ENCODE measurements at places on chromosomes 6 and 20.

GRCh38 chr6:93784794-93785693 is 365.7 kb upstream of the EPHA7 start:
- DNase-seq, result no peak

- no peak for DNase-seq
These were observed 108.9 kb upstream of the KCNG1 start for GRCh38 chr20:51131811-51132210.

DNA sequence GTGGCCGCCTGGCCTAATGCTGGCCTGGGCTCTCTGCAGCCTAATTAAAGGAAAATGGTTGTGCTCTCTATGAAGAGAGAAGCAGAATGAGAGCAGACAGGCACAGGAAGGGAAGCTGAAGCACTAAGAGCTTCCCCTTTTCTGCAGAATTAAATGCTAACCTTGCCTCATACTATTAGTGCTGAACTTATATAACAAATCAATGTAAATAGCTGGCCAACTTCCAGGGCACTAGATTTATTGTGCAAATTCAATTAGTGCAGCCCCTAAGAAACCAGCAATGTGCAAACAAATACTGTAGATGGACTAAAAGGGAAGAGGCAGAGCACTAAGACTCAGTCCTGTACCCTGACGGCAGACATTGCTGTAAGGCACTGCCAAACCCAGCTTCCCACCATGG is 36.1 kb upstream of the INSM1 start:
- no peak for DNase-seq

DNA sequence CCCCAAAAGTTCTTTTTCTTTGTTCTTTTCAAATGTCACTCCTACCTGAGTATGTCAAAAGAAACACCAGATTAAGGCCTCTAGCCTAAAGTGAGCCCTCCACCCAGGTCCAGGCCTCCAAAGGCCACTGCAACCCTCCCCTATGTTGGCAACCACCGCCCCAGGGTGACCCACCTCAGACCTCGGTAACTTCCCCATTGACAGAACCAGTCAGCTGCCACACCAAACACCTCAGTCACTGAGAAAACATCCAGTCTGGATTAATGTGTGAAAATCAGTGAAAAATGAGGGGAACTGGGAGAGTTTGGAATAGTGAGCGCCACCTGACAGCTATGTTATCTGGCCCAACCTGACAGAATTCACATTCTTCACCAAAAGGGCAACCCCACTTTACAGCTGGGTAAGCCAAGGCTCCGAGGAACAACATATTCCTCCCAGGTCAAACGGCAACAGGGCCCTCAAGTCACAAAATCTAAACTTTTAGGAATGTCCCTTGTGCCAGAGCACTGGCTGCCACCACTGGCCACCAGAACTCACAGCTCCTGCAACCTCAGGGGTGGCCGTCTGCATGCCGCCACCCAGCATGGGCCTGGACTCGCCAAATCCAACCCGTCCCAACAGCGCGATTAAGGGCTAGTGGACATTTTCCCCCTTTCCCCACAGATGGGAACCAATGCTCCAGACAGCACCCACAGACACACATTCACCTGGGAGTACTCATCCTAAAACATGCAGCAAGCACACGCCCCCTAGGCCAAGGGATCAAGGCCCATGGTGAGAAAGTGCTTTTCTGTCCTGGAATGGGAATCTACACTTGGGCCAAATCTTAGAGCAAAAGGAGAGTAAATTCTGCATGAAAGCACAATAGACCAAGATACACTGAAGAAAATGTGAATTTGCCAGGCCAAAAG is 4.8 kb downstream of the TAF4 start:
- no peak for DNase-seq

- no peak for DNase-seq
These were observed 76.0 kb downstream of the SRC start for GRCh38 chr20:37421988-37422387.

DNA sequence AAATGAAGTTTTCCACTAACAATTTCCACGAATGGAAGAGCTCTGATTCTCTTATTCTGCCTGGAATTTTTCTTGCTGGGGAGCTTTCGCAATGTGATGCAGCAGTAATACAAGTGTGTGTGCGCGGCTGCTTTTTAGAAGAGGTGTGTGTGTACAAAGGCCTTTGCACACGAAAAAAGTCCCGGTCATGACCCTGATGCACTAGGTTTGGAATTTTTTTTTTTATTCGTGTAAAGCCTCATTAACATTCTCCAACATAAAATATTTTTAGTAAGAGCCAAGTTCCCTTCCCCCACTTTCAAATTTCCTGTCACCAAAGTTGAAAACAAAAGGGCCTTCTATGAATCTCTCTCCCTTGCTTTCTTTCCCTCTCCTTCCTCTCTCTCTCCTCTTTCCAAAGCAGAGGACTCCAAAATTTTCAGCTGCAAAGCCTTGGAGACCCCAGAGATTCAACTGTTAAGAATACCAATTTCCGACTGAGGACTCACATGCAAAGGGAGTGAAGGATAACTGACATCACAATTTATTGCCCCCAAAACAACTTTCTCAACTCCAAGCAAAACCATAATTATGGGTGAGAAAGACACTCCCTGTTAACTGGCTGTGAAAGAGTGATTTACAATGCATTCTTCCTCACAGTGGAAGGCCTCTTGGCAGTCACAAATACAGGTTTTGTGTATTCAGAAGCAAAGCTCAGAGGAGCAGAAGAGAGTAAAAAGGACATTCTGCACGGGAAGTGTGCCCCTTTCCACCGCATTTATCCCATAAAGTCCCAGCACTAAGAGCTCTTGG is 421.2 kb upstream of the JARID2 start:
- DNase-seq, result no peak

DNA sequence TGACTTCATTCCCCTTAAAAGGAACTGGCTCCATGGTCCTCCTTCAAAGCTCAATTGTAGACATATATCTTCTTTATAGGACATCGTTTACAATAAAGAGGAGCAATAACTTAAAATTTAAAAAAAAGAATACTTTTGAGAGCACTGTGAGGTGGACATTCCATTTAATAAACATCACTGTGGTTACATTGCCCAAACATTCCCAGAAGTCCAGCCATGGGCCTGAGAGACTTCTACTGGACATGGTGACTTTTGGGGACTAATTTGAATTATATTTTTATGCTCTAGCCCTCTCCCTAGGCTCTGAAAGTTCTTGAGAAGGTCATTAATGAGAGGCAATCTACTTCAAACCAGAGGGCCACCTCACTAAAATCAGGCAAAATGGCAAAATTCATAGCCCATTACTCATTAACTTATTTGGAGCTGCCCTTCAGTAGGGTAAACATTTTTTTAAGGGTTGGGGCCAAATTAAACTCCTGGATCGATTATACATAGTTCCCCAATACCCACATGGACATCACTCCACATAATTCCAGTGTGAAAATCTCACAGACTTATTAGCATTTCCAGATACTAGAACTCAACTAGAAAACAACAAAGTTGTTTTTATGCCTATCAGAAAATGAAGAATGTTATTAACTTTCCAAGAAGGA is 17.1 kb downstream of the ISM1 start:
- DNase-seq, result no peak

- DNase-seq, result no peak
These were observed 41.1 kb downstream of the CLIC5 start for GRCh38 chr6:45974596-45974995.

GRCh38 chr6:112210852-112211251 is 43.5 kb downstream of the LAMA4 start:
- DNase-seq, result no peak

DNA sequence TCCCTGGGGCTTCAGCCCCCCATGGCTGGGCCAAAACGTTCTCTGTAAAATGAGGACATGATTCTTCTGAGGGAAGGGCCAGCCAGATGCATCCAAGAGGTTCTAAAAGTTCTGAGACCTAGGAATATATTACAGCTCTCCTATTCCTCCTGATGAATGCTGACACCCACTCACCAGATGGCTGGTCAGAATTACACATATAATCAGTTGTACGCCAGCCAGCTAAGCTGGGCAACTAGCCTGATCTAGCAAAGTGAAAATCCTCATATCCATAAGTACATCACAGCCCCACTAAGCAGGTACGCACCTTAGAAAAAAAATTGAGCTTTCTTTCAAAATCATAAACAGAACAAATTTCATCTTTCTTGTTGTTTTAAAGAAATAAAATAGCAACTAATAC is 34.8 kb downstream of the C6orf118 start:
- no peak for DNase-seq

DNA sequence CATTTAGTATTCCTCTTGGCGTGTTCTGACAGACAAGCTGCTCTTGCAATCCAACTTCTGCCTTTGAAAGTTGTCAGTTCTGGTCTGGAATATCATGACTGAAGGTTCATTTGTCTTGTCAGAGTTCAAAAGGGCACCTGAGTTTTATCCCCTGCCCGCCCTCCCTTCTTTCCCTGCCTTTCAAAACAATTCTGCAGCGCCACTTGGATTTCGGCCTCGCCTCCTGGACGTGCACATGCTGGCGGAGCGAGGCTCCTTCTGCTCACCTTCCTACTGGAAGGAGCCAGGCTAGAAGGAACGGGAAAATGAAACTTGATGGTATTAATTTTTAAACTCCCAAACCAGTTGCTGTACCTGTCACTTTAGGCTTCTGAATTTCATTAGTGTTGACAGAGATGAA is 55.7 kb upstream of the HDGFL1 start:
- no peak for DNase-seq

- no peak for DNase-seq
These were observed 69.0 kb downstream of the DTNBP1 start for GRCh38 chr6:15593798-15594197.

DNA sequence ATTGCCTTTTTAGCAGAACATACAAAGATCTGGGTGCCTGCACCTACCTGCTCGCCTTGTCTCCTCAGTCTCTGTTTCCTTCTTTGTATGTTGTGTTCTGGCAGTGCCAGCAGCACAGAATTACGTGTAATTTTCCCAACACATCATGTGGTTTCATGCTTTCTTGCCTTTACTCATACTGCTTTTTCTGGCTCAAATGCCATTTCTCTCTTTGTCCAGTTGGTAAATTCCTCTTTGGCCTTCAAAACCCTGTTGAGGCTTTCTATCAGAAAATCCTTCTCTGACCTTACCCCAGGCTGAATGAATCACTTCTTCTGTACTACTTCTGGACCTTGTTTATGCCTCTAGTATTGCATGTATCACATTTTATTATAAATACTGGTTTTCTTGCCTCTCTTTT is 31.8 kb downstream of the L3MBTL3 start:
- no peak for DNase-seq

DNA sequence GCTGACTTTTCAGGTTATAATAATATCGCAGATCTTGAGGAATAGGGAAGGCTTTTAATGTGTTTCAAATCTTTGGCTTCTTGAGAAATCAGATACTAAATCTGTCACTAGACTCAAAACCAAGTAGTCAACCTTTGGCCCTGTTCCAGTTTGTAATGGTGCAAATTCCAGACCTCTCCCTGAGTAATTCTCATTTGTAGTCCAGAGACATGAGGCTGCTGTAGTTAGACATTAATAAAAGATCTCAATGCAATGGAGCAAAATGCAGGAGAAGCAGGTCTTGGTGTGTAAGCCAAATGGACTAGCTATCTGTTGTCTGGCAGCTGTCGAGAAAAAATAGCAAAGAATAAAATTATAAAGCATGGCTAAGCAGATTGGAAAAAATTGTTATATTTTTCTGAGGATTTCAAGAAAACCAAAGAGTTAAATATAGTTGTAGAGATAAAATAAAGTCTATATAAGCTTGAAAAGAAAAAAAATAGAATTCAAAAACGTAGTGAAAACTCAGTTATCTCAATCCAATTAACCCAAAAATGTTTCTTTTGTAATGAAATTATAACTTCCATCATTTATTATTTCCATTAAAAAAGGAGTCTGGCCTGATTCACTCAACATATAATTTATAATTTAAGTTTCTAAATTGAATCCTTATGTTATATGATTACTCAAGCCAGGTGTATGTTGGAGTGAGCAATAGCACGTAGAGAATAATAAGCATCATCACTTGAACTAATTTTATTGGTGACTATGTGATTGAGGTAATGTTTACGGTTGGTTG is 161.5 kb upstream of the ADGRB3 start:
- DNase-seq, result no peak

GRCh38 chr6:54813892-54814291 is 32.7 kb upstream of the FAM83B start:
- DNase-seq, result no peak

DNA sequence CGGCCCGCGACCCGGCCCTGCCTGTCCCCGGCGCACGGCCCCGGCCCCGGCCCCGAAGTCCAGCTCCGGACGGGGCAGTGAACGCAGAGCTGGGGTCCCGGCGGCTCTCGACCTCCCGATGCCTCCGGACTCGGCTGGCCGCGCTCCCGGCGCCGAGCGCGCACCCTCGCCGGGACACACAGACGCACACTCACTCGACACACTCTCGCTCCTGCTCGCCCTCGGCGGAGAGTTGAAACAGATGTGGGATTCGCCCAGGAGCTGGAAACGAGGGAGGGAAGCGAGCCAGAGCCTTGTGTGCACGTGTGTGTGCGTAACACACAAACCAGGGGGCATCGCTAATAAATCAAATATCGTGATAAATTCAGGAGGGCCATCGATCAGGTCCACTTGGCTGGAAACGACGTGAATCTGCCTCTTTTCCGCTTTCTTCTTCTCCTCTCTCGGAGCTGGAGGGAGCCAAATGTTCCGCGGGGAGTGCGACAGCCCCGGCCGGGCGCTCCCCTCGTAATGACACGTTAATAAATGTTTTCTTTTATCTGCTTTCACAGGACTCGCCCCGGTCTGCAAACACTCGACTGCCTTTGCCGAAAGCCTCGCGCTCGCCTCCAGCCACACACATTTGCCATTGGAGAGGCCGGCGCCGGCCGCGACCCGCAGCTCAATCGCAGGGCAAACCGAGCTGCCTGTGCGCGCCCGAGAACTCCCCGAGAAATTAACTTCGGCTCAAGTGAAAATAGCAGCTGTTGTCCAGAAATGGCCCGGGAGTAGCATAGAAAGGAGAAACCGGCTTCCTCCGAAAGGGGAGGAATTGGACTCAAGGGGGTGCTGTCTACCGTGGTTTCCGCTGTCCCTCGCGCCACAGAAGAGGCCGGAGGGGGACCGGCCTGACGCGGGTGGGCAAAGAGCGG is 828 bp upstream of the SULF2 start:
- DNase-seq, result no peak

DNA sequence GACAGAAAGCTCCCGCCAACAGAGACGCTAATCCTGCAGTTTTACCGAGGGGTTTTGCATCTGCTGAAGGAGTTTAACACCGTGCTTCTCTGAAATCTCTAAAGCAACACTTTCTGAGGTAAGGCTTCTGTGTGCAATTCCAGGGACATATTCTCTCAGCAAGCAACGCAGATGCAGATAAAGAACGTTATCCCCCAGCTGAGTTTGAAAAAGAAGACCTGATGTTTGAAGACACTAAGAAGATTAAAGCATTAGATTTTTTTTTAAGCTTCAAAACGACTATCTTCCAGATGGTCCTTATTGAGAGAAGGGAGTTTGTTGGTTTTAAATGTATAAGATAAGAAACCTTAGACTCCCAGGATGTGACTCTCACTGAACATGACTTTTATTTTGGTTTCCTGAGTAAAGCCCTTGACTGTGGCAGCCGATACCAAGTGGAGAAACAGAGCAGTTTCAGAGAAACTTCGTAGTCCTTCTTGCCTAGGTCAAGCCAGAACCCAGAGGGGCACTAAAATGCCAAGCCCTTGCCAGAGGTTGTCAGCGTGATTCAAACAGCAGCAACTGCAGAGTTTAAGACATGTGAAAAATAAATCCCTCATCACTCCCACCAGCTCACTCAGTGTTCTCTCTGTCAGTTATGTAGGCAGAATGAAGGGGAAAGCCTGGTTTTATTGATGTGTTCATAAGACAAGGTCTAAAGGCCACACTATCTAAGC is 353.3 kb upstream of the CNR1 start:
- DNase-seq, result no peak

- DNase-seq, result no peak
These were observed 1.6 kb upstream of the SLC32A1 start for GRCh38 chr20:38722683-38723016.
